ENCODE measurements at places on chromosomes 12 and 14.

GRCh38 chr12:97572220-97572619 lies 109.6 kb downstream of the RMST start:
- no peak for DNase-seq
- no peak overlapping the region for H3K27ac ChIP-seq
- H3K4me1 ChIP-seq = no peaks in the 10 kb centered on the region
- H3K4me3 ChIP-seq = no peak overlapping the region
- H3K36me3 ChIP-seq = no peaks in the 10 kb centered on the region

DNA sequence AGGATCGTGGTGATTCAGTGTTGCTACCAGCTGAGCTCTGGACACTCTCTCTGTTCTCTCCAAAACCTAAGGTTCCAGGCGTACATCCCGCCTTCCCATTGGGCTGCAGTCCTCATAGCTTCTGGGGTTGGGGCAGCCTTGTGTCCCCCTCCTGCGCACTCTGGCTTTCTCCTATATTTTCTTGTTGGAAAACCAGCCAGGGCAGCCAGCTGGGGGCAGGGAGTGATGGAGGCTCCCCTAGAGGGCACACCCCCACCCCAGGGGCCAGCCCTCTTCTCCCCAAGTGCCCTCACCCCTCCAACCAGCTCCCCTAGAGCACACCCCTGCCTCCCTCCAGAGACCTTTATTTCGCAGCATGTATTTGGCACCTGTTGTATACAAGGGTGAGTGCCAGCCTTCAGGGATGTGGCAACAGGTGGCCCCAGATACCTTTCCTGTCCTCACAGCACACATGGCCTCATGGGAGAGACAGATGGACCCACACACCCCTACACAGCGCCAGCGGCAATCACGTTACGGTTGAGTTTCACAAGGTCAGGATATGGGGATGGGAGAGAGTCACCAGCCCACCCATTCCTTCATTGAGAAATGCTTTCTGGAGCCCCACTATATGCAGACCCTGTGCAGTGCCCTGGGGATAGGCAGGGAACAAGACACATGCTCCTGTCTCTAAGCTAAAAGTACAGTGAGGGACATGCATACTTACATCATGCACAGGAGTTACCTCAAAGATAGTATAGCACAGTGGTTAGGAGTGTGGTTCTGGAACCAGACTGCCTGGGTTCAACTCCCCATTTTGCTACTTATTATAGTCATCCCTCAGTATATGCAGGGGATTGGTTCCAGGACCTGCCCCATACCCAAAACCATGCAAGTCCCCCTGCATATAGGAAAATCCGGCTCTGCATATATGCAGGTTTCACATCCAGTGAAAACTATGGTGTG lies 141.1 kb downstream of the PHETA1 start:
- H3K4me1 ChIP-seq = no peaks in the 10 kb centered on the region
- DNase-seq = no peak
- H3K27ac ChIP-seq = no peak overlapping the region

GRCh38 chr12:47164724-47165439 lies 85.1 kb upstream of the AMIGO2 start:
- no peaks in the 10 kb centered on the region for H3K27me3 ChIP-seq
- no peak for DNase-seq
- no peak overlapping the region for H3K27ac ChIP-seq
- no peak overlapping the region for H3K4me3 ChIP-seq
- no peaks in the 10 kb centered on the region for H3K4me1 ChIP-seq
- no peaks in the 10 kb centered on the region for H3K36me3 ChIP-seq

- H3K36me3 ChIP-seq = no peaks in the 10 kb centered on the region
- H3K27me3 ChIP-seq = peaks cover 3% of the 10 kb centered on the region
- H3K4me1 ChIP-seq = no peaks in the 10 kb centered on the region
- H3K4me3 ChIP-seq = no peak overlapping the region
- no peak for DNase-seq
- no peak overlapping the region for H3K27ac ChIP-seq
Measured at GRCh38 chr12:105466901-105467598, 136.6 kb downstream of the C12orf75 start.

GRCh38 chr12:45282411-45282810 lies 66.5 kb downstream of the ANO6 start:
- DNase-seq = no peak
- H3K4me1 ChIP-seq = no peaks in the 10 kb centered on the region
- H3K27me3 ChIP-seq = no peaks in the 10 kb centered on the region
- no peaks in the 10 kb centered on the region for H3K36me3 ChIP-seq
- H3K27ac ChIP-seq = no peak overlapping the region

Measured in T-cell (primary cell).